ENCODE measurements at places on chromosomes 16 and 17.

GRCh38 chr16:86016201-86016965 lies 117.4 kb downstream of the IRF8 start:
- no peak for DNase-seq

GRCh38 chr16:23768581-23768980 lies 13.8 kb downstream of the CHP2 start:
- no peak for DNase-seq

DNA sequence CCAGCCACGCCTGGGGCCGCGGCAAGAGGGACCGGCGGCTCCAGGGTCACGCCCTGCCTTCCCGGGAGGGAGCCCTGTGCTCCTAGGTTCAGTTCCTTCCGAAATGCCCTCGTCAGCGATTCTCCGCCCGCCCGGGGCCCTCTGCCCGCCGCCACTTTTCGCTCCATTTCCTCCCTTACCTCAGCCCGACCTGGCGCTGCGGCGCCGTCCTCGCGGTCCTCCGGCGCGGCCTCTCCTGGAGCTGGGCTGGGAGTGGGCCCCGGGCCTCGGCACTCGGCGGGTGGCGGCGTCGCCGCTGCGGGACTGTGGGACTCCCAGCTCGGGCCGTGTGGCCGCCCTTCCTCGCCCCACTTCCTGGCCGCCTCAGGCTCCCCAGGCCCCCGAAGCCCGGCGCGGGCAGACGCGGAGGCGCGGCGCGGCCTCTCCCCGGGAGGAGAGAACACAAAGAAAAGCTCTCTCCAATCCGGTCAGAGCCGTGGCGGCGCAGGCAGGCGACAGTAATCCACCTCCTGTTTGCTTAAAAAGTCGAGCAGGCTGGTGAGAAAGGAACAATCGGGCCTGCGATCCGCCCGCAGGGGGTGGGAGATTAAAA lies 1.6 kb downstream of the BAHCC1 start:
- no peak for DNase-seq

- no peak for DNase-seq
These were observed 431 bp downstream of the DYNC1LI2 start for GRCh38 chr16:66751053-66751302.

DNA sequence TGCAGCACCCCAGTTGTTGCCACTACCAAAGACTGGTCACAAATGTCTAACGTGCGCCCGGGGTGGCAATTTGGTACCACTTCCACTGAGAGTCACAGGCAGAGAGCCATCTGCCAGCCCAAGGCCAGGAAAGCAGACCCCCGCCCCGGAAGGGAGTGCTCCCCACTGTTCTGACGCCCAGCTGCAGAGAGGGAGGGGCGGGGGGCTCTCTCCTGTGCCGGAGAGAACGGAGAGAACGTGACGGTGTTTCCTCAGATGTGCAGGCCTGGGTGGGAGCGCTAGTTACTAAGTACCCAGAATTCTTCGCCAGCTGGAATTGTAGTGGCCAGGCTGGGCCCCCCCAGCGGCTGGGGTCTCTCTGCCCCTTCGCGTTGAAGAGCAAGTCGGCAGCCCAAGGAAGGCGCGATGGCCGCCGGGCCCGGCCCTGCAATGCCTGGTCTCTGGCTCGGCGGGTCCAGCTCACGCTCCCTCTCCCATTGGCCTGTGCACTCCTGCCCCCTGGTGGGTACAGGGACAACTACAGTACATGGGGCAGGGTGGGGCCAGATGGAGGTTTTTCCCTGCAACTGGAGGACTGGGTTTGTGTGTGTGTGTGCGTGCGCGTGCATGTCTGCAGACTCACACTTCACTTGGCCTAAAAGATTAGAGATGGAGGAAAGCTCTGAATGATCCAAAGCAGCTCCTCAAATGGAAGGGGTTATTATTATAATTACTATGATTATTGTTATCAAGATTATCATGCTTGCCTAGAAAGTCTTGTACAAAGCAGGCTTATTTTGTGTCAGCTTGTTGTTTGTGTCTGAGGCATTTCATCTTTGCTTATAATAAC lies 107.1 kb downstream of the AMFR start:
- DNase-seq, result peak; percentile 74

GRCh38 chr16:81866820-81867440 lies 87.8 kb downstream of the PLCG2 start:
- no peak for DNase-seq

- DNase-seq, result no peak
These were observed 41.2 kb downstream of the PRMT7 start for GRCh38 chr16:68351991-68352431.

- DNase-seq, result no peak
These were observed 3.1 kb downstream of the C17orf113 start for GRCh38 chr17:42047343-42047742.

GRCh38 chr17:57868910-57869616 lies 19.2 kb upstream of the MRPS23 start:
- no peak for DNase-seq

- DNase-seq, result no peak
These were observed 70.4 kb upstream of the TANC2 start for GRCh38 chr17:62895320-62896301.

DNA sequence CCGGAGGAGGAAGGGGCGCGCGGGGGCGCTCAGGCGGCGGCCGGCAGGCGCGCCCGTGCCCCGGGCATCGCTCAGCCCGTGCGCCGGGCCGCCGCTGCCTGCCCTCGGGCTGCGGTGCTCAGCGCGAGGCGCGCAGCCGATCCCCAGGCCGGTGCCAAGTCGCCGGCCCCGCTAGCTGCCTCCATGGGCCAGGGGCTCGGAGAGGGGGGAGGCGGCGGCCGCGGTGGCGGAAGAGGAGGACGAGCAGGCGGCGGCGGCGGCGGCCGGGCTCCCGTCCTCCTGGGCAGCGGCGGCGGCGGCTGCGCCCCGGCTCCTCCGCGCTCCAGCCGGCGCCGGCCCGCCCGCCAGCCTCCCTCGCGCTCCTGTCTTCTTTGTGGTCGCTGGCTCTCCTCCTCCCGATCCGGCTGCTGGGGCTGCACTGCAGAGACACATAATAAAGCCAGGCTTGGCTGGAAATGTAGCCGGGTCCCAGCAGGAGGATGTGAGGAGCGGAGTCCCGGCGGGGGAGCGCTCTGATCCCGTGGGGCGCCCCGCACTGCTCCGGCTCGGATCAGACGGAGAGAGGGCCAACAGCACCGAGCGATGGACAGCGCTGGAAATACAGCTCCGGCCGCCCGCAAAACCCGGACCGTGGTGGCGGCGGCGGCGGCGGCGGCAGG lies 889 bp upstream of the ZNF423 start:
- DNase-seq, result no peak

DNA sequence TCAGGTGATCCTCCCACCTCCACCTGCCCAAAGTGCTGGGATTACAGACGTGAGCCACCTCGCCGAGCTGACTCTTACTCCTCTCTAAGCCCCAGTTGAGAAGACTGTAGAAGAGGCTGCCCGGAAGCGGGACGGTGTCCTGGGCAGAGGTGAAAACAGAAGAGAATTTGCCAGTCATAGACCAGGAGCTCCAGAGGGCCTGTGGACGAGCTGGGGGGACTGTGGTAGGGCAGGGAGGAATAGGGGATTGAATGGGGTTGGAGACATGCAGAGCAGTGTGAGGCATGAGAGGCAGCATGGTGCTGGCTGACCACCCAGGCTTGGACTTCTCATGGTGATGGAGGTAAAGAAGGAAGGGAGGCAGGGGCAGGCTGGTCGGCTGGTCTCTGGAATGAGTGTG lies 17.1 kb upstream of the PHB1 start:
- DNase-seq, result no peak

DNA sequence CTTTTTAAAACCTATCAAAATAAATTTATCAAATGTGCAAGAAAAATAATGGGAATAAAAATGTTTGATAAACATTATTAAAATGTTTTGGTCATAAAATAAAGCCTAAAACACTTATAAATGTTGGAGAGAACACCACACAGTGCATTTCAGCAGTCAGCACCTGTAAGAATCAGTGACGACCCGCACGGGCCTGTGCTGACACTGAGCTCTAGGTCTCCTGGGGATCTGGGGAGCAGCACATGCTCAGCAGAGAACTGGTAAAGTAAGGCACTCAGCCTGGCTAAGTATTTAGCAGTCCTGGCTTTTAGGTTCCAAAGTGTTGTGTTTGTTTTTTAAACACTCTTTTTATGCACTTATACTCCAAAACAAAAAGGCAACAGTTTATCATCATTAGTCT lies 46.9 kb downstream of the HELZ start:
- no peak for DNase-seq

DNA sequence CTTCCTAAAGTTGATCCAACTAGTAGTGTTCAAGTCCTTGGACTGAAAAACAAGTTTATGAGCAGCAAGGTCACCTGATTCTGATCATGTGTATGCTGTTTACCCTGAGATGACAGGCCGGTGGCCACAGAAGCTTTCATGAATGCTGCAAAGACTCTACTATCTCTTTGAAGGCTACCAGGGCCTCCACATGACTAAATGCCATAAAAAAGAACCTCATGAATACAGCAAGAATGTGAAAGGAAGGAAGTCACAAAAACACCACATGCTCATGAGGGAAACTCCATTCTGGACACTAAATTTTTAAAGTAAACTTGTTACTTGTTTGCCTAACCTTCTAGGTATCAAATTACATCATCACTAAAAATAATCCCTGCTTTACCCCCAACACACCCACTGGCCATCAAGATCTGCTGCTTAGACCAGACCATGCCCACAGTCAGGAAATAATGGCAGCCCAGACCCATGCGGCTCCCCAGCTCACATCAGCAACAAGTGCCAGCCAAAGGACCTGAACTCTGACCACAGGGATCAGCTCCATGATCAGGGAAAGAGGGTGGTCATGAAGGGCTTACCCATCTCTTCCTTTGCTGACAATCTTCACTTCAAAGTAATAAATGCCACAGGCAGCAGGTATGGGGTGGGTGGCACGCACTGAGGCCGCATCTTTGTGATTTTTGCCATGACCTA lies 1.4 kb downstream of the RANBP10 start:
- DNase-seq, result no peak

GRCh38 chr16:85027349-85027957 lies at the start of gene KIAA0513:
Gene KIAA0513, plus strand, starts transcription at chr16:85027795. Its CDS starts 39,277 bp downstream, at chr16:85067072.
- DNase-seq, result peak; percentile 92

GRCh38 chr17:27808628-27809027 lies 8.3 kb upstream of the NOS2 start:
- no peak for DNase-seq

GRCh38 chr17:17851103-17852002 lies 14.6 kb upstream of the SREBF1 start:
- DNase-seq, result no peak

GRCh38 chr16:63618896-63619485 lies 1502.9 kb downstream of the CDH11 start:
- DNase-seq, result no peak

GRCh38 chr16:72199761-72200337 lies 27.9 kb upstream of the PMFBP1 start:
- DNase-seq, result no peak

DNA sequence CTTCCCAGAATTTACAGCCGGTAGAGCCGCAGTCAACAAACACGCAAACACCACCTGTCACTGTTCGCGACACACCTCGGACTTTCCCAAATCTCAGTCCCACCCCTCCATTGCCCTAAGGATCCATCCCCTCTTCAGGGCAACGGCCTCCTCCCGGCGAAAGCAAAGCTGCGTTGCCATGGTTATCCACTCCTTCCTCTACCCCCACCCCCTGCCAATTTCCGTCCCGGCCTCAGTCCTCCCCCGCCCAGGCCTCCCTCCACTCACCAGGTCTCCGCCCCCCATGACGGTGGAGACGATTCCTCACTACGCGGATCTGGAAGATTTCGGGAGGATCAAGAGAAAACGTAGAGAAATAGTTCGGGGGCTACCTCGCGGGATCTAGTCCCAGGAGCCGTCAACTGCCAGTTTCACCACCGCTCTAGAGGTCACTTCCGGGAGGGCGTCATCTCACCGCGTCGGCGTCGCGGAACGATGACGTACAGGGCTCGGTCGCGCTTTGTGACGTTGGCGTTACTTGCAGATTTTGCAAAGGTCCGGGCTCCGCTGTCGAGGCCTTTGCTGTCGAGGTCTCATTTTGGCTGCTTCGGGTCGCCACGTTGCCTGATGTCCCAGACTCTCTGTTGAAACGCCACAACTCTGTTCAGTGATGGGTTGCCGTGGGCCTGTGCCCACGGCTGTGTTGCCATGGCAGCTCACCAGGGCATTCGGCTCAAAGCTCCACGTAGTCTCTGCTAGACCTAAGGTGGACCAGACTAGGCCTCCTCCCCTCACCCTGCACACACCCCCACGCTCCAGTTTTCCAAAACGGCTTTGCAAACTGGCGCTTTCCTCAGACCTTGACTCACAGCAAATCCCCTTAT lies at the start of gene CWC25:
Gene CWC25 (minus strand): TSS at position 423 of the 863 bp plus-strand sequence. CDS start 138 bp downstream, at position 285.
- peak; percentile 87 for DNase-seq

GRCh38 chr17:29145289-29146073 lies 34.7 kb downstream of the MYO18A start:
- DNase-seq, result peak; percentile 37

- no peak for DNase-seq
These were observed 71.7 kb downstream of the GPRC5B start for GRCh38 chr16:19812986-19813385.

DNA sequence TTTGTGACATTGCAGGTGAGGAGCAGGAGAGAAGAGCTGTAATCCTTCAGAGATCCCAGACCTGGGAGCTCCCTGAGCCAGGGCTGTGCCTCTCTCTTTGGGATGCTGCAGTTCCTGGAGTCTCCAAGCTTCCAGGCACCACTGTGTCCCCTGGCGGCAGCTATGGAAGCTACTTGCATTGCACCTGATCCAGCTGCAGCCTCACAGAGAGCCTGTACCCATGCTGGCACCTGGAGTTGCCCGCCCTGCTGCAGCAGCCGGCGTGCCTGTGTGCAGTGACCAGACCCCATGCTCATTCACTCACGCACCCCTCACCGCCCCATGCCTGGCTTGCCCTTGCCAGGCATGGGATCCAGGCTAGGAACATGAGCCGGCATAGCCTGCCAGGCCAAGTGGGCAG lies 51.8 kb upstream of the MED9 start:
- no peak for DNase-seq

GRCh38 chr16:15951852-15952251 lies 2.4 kb downstream of the ABCC1 start:
- DNase-seq, result no peak

DNA sequence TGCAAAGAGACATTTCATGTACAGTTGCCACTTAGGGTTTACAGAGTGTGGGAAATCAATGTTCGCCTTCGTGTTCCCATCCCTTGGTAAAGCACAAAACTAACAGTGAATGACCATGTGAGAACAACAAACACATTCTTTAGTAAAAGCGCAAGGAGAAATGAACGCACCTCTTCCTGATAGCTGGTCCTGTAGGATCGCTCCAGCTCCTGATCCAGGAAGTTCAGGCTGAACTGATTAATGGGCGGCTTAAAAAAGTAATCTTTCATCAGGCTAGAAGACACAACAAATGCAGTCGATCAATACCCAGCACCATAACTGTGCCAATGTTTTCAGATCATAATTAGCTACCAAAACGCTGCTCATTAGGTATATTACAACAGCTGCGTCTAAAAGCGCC lies 108.3 kb upstream of the CREBBP start:
- no peak for DNase-seq

- peak; percentile 88 for DNase-seq
These were observed 65.6 kb downstream of the PDPK1 start for GRCh38 chr16:2603165-2604015.

- DNase-seq, result no peak
These were observed 4.6 kb upstream of the RBFOX3 start for GRCh38 chr17:79615446-79615845.

DNA sequence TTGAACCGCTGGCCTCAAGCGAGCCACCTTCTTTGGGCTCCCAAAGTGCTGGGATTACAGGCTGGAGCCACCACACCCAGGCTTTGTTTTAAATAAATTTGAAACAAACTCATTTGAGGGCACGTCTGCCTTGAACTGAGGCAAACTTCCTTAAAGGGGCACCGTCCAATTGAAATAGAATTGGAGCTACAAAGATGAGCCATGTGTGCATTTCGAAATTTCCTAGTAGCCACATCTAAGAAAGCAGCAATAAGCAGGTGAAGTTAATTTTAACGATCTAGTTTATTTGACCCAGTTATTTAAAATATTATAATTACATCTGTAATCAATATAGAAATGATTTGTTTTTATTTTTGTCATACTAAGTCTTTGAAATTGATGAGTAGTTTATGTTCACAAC lies 755 bp upstream of the C16orf89 start:
- DNase-seq, result no peak
